ENCODE measurements at places on chromosomes 1 and 21.

GRCh38 chr1:1291023-1291528 lies 10.8 kb downstream of the SCNN1D start:
- no peak for DNase-seq

GRCh38 chr1:40736085-40736531 lies 44.6 kb downstream of the NFYC start:
- no peak for DNase-seq

- no peak for DNase-seq
Observed at GRCh38 chr1:53061859-53062707, at the start of gene PODN. Gene PODN (plus strand): TSS chr1:53062213. CDS start chr1:53069856, 7,643 bp downstream.

- no peak for DNase-seq
Observed at GRCh38 chr1:220487297-220487820, 40.6 kb upstream of the MARK1 start.

- no peak for DNase-seq
Observed at GRCh38 chr1:165069829-165070228, 286.7 kb downstream of the LMX1A start.

DNA sequence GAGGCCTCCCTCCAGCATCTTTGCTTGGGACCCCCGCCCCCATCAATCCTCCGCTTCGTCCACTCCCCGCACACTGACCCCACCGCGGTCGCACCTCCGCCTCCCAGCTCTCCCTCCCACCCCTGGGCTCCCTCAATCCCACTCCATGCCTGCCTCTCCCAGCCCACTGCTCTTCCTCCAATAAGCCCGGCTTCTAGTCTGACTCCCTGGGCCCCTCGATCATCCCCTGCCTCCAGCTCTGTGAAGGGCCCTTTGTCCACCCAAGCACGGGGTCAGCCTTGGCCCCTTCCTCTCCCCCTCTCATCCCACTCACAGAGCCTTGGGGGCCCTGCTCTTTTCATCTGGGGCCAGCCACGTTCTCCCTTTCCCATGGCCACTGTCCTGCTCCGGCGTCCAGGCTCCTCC lies 1.5 kb upstream of the TMEM200B start:
- no peak for DNase-seq

DNA sequence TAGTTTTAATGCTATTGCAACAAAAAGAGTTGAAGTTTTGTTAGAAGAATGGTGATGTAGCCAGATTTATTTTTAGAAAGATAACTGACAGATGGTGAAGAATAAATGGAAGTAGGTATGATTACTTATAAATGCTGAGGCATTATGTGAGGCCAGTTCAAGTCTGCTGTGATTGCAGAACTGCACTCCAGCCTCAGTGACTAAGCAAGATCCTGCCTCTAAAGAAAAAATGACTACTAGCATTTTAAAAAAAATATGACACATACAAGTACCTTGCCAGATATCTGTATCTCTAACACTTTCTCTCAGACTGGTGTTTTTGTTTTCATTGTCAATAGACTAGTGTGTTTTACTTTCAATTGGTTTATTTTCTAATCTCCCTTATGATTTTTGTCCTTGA lies 1242.4 kb upstream of the ADGRL4 start:
- no peak for DNase-seq

DNA sequence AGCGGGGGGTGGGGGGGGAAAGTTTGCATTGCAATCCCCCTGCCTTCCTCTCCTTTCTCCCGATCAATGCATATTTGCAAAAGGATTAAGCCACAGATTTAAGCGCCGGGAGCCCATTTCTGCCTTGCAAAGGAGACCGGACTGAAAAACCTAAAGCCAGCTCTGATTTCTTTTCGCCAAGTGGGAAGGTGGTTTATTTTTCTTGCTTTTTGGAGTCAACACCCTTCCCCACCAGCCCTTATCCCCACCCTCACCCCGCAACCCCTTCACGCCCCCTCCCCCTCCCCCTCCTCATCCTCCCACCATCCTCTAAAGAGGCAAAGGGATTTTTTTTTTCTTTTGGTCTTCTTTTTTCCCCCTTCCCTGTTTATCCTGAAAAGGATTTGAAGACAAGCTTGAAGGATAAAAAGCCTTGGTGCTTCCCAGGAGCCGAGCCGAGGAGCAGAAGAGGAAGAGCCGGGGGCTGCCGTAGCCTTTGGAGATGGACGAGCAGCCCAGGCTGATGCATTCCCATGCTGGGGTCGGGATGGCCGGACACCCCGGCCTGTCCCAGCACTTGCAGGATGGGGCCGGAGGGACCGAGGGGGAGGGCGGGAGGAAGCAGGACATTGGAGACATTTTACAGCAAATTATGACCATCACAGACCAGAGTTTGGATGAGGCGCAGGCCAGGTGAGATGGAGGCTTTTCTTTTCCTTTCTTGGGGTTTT lies 513 bp downstream of the PBX1 start:
- no peak for DNase-seq

All from HS-5 (cell line).